ENCODE measurements at places on chromosomes 11 and 22. TPM values are rescaled to one million over a fixed set of nuclear protein-coding genes. Genes with fewer than 3 reads are reported as not detected.

Gene SLC22A9
- total RNA-seq: not detected

Gene KCNE3
- not detected for total RNA-seq

Gene PUS3
- total RNA-seq: 11.5 TPM

Gene FGF3
- total RNA-seq: not detected

Gene PLAAT5
- not detected for total RNA-seq

Gene C1QTNF5
- total RNA-seq: not detected

Gene HTR3A
- total RNA-seq: not detected

Gene POU2F3
- not detected for total RNA-seq

Gene SLC22A8
- total RNA-seq: not detected

Gene CEP126
- 1.2 TPM for total RNA-seq

Gene TESMIN
- total RNA-seq: 7.6 TPM

Gene ZP1
- total RNA-seq: 0.66 TPM

Gene TIGD3
- total RNA-seq: 1.1 TPM

Gene KRTAP5-8
- total RNA-seq: not detected

Gene MS4A12
- total RNA-seq: not detected

Gene TENM4
- total RNA-seq: not detected

Gene GRIK4
- total RNA-seq: not detected

Gene FGF4
- total RNA-seq: not detected

Gene RASGRP2
- 276 TPM for total RNA-seq

Gene ELMOD1
- total RNA-seq: not detected

Gene COPB1
- total RNA-seq: 101 TPM

Measured in T-helper 2 cell treated with Interferon-gamma antibody and Interleukin-4, amounts not matched to agents 100 ng/mL and 5 ng/mL, for 36 hours (primary cell).